Bone marrow (tissue), 2 donors: ENCODE measurements at places on chromosomes 16 and 17.

DNA sequence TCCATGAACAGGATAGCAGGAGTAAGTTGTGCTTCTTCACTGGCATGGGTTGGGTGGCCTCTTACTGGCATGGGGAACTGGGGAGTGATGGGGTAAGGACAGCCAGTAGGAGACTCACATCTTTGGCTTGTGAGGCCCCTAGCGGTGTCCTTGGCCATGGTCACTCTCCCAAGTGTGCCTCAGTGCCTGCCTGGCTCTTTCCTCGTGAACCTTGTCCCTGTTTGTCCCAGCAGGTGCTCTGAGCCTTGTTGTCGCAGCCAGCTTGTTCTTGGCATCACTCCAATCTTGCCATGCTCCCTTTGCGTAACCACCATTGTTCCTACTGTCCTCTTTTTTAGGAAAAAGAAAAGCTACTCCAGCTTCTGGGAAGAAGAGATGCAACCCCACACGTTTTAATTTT, 53.6 kb upstream of the SDK2 start:
- no peak for DNase-seq

DNA sequence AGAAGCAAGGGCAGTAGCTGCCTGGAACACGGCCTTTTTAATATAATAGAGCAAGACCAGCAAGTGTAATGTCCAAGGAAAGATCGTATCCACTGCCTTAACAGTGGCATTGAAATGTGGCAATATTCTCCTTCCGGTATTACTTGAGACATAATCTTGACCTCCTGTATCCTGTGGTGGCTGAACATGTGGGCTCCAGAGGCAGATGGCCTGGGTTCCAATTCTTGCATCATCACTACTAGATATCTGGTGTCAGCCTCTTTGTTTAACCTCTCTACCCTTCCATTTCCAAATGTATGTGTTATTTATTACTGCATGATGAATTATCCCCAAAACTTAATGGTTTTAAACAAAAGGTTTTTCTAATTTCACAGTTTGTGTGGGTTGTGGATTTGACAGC, 3.5 kb upstream of the CDYL2 start:
- DNase-seq, result no peak

- no peak for DNase-seq
Observed at GRCh38 chr17:39695089-39695474, 4.8 kb upstream of the ERBB2 start.

GRCh38 chr17:81061027-81061735, 26.2 kb downstream of the BAIAP2 start:
- no peak for DNase-seq

DNA sequence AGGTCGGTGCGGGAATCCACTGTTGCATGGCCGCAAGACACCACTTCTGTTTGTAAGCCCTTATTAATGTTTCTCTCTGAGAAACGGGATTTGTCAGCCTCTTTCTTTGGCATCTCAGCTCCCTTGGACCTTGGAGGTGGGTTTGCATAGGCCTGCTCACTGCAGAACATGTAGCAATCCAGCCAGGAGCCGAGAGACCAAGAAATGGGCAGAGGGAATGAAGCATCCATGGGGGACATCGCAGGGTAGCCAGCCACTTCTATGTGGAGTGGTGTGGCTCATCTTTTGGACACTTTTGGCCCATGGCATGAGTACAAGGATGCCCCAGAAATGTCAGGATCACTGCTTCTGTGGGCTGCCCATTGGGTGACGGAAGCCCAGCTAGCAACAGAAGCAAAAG, 79.4 kb downstream of the GSG1L start:
- DNase-seq, result no peak

DNA sequence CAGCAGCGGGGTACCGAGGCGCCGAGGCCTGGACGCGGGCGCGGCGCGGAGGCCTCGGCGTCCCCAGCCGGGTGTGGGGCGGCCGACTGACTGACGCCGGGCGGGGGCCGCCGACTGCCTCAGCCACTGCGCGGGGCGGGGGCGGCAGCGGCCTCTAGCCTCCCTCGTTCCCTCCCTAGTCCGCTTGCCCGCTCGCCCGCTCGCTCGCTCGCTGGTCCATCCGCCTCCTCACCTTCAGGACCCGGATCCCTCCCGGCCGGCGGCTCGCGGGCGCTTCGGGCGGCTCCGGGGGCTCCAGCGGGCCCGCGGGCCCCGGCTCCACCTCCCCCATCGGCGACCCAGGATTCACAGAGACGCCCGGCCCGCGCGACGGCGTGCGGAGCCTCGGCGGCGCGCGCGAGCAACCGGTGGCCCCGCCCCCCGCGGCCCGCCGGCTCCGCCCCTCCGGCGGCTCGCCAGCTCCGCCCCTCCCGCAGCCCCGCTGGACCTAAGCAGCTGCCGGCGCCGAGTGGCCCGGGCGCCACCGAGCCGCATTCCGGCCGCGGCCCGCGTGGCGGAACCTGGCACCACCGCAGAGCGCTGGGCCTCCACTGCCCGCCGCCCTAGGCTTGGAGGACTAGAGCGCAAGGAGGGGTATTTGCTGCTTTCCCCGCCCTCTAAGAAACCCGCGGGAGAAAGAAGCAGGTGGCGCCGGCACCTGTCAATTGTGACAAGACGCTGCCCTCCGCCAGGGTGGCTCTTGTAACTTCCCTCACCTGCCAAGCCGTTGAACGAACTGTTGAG, 773 bp downstream of the PHLPP2 start:
- peak; percentile 42 for DNase-seq

GRCh38 chr17:76498876-76499251, 2.4 kb downstream of the RHBDF2 start:
- DNase-seq, result no peak
